ENCODE measurements at places on chromosomes 16 and 17.

GRCh38 chr17:81207610-81208581 is 14.9 kb downstream of the CEP131 start:
- DNase-seq: no peak

DNA sequence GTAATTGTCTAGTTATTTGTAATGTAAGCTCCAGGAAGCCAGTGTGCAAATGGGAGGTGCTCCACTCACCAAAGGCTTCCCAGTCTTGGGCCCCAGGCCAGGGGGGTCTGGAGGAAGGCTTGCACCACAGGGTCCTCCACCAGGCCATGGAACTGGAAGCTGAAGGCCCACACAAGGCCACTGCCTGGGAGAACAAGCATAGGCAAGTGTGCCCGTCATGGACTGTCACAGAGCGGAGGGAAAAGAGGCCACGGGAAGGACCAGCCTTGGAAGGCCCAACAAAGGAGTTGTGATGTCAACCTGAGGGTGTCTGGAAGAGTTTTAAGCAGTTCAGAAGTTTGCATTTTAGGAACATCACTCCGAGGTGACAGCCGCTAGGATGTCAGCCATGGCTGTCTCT is 3.0 kb upstream of the SRRM2 start:
- no peak for DNase-seq

GRCh38 chr17:42459801-42460281 is 1.2 kb downstream of the ATP6V0A1 start:
- no peak for DNase-seq

- no peak for DNase-seq
Observed at GRCh38 chr17:9810100-9810949, 11.6 kb downstream of the GSG1L2 start.

GRCh38 chr17:43758086-43758485 is 505 bp downstream of the SOST start:
- DNase-seq: no peak

GRCh38 chr16:24973809-24974461 is 41.2 kb downstream of the ARHGAP17 start:
- DNase-seq: no peak

- DNase-seq: no peak
Observed at GRCh38 chr17:79244665-79245064, 170.0 kb downstream of the ENGASE start.

- no peak for DNase-seq
Observed at GRCh38 chr17:78839235-78839761, 1.3 kb downstream of the USP36 start.

GRCh38 chr16:11692171-11692570 is 23.9 kb downstream of the SNN start:
- no peak for DNase-seq

GRCh38 chr16:76157629-76158028 is 119.6 kb upstream of the CNTNAP4 start:
- no peak for DNase-seq

- DNase-seq: no peak
Observed at GRCh38 chr16:53183442-53183841, 128.7 kb downstream of the CHD9 start.

- DNase-seq: no peak
Observed at GRCh38 chr17:50539762-50540559, 7.0 kb upstream of the SPATA20 start.

DNA sequence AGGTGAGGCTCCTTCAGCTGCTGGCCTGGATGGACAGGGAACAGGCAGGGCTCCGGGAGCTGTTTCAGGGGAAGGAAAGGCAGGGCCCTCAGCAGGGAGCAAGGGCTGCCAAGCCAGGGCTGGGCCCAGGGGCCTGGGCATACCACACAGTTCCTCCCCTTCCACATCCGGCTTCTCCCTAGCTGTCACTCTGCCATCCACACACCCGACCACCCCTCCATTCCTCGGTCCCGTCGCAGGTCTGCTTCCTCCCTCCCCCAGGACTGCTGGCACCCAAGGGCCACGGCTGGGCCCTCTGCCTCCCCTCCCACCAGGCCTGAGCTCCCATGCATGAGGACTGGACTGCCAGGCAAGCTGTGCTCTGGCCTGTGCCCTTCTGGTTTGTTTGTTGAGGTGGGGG is 24.0 kb downstream of the CDIP1 start:
- no peak for DNase-seq

DNA sequence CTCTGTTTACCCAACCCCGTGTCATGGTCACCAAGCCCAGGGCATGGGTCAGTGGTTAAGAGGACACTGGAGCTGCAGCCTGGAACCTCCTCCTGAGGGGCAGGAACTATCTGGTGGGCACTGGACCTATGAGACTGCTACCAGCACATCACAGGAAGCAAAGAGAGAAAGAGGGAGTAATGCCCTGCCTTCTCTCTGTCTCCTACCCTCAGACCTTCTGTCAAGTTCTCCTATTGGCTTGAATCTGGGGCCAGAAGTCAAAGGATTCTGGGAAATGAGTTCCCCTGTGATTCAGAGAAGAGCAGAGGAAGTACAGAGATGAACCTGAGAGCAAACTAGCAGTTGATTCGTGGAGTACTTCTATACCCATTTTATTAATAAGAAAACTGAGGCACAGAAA is 123.0 kb upstream of the GNAO1 start:
- DNase-seq: no peak

GRCh38 chr16:84341528-84342295 is 26.6 kb upstream of the ATP2C2 start:
- no peak for DNase-seq

GRCh38 chr17:40373324-40373723 is 8.8 kb upstream of the GJD3 start:
- DNase-seq: no peak

DNA sequence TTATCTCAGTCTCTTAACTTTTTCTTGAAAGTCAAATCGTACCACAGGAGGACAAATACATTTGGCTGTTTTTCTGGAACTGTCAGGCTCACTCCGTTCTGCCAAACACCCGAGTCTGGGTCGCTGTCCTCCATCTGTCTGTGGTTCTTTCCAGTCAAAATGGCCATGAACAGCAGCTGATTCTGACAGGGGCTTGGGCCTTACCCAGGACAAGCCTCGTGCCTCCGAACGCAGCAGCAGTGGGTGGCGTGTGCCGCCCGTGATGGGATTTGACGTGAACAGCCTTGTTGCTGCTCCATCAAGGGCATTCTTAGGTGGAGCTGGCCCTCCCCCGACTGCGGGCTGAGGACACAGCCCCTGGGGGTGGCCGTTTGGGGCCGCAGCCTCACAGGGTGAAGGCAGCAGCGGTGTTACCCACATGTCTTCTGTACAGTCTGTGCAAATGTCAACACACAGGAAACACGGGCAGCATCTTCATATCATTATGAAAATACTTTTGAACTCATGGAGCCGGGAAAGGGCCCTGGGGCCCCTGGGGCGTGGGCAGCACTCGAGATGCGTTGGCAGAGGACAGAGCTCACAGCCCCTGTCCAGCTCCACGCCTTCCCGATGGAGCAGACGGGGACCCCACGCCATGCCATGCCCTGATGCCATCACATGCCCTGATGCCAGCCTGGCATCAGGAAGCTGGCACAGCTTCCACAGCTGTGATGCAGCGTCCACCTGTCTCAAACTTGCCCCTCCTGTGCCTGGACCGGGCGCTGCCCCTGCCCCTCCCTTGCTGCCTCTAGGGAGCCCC is 8.6 kb upstream of the ACSF3 start:
- no peak for DNase-seq

GRCh38 chr17:17852930-17853329 is 16.1 kb upstream of the SREBF1 start:
- no peak for DNase-seq

DNA sequence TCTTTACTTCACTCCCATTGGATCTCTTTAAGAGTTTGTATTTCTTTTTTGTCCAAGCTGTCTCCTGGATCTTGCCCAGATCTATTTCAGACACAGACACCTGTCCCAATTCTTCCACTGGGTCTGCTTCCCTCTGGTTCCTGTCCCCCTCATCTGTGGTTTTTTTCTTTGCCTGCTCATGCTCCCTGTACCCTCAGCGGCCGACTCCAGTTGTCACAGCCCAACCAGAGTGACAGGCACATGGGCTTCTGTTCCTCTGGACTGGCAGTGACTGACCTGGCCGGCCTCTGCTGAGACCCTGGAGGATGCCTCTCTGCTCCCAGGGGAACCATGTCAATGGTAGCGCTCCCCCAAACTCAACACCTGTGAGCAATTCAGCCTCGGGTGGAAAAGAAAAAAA is 142.6 kb downstream of the WSCD1 start:
- DNase-seq: no peak

DNA sequence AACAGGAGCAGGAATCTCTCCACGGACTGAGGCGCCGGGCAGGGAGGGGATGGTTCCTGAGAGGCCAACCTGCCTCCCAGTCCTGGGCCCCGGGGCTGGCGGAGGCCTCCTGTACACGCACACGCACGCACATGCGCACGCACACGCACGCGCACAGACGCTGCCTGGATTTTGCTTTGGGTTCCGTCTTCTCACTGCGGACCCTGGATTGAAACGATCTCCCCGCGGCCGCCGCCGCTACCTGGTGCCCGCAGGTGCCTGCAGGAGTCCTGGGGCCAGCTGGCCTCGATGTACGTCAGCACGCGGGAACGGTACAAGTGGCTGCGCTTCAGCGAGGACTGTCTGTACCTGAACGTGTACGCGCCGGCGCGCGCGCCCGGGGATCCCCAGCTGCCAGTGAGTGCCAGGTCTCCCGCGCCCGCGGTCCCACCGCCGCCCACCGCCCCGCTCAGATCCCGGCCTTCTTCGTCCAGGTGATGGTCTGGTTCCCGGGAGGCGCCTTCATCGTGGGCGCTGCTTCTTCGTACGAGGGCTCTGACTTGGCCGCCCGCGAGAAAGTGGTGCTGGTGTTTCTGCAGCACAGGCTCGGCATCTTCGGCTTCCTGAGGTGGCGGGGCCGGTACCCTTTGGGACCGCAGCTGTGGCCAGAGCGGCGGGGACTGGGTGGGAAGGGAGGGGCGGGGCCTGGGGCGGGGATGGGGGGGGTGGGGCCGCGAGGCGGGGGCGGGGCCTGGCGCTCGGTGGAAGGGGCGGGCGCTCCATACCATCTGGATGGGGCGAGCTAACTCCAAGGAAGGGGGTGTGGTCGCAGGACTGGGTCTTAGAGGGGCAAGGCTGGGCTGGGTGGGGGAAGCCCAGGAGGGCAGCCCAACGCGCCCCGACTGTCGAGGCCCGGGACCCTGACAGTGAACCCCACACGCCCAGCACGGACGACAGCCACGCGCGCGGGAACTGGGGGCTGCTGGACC is 12.3 kb downstream of the CES4A start:
- DNase-seq: no peak

- DNase-seq: no peak
Observed at GRCh38 chr17:26765860-26766709, 527.8 kb upstream of the WSB1 start.

DNA sequence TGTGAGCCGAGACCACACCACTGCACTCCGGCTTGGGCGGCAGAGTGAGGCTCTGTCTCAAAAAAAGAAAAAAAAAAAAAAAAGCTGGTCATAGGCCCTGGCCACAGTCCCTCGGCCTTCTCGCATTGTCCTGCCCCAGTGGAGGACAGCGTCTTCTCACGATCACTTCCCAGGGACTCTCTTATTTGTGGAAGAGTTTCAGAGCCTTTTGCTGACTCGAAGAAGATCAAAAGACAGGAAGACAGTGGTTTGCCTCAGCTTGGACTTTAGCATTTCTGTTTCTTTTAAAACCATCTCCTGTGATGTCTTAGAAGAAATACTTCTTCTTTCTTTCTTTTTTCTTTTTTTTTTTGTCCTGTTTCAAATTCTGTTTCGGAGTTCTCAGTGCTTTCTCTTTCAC is 210.0 kb downstream of the FTO start:
- DNase-seq: no peak

DNA sequence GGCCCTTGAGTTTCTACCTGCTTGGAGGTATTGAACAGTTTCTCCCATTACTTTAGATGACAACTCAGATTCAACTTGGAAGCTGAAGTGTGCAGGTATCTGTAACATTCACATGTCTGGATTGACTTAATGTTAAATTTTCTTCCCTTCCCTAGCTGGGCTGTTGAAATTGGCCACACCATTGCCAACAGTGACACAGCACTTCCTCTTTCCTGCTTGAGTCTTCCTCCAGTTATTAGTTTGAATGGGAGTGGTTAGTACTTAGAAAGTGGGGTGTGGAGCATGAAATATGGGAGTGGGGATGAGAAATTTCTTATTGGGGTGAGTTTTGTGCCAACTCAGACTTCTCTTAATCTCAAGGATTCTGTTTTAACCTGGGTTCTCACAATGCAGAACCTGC is 454.9 kb downstream of the KCNJ2 start:
- DNase-seq: no peak

- DNase-seq: no peak
Observed at GRCh38 chr16:22318690-22319358, 21.6 kb downstream of the POLR3E start.

- peak; percentile 74 for DNase-seq
Observed at GRCh38 chr16:11667824-11668622, at the start of gene SNN. Gene SNN, plus strand, starts transcription at chr16:11668455. Its CDS starts 7,605 bp downstream, at chr16:11676060.

DNA sequence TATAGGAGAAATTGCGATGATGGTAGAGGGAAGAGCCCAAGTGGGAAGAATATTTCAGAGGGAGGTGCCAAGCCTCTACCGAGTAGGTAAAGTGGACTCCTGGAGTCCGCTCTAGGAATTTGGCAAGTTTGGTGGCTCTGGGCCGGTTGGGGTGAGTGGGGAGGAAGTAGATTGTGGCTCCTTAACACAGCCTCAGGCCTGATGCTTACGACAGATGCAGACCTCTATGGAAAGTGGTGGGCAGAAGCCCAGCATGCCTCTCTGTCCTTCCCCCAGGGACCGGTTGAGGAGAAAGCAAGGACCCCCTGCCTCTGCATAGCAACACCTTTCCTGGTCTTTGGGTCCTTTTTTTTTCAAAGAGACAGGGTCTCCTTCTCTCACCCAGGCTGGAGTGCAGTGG is 55.9 kb upstream of the SIAH1 start:
- no peak for DNase-seq

- no peak for DNase-seq
Observed at GRCh38 chr16:50265260-50265659, 1.1 kb upstream of the ADCY7 start.

- DNase-seq: no peak
Observed at GRCh38 chr17:28279411-28279810, 39.6 kb upstream of the TMEM97 start.

- no peak for DNase-seq
Observed at GRCh38 chr16:629185-629832, 1.5 kb upstream of the WFIKKN1 start.

- no peak for DNase-seq
Observed at GRCh38 chr17:42251115-42251514, 25.1 kb downstream of the STAT5B start.

GRCh38 chr16:2985893-2986355 is 5.7 kb upstream of the PKMYT1 start:
- DNase-seq: no peak

DNA sequence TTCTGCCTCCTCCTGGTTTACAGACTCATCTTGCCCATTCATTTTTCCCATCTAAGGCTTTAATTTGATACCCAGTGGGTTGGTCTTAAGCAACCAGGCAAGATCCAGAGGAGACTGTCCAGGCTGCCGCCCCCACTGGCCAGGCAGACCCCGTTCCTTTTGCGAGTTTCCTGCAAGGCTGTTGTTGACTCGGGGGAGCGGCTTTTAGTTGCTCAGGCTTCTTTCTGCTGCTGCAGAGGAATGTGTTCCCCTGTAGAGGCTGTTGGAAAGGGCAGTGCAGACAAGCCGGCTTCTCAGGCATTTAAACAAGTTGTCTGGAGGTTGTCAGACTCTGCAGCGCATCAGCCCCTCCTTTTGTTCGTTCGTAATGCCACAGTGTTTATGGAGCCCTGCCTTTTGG is 231.2 kb downstream of the PRKCA start:
- no peak for DNase-seq
